ENCODE measurements at places on chromosomes 12 and 14.

- DNase-seq: no peak
These were observed 2.3 kb downstream of the TULP3 start for GRCh38 chr12:2893007-2893406.

DNA sequence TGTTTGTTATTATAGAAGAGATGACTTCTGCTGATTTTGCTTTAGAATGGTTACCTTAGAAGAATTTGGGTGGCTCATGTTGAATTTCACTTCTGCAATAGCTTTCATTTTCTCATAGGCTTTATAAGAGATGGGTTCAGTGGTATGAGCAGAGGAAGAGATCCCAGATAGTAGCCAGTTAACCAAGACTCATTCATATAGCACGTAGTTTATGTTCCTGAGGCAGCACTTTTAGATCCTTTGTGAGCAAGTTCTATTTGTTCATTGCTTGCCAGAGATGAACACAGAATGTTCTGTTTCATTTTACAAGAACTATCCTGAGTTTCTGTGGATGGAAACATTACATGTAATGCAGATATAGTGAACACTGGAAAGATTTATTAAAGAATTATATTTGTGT is 32.2 kb downstream of the RAB21 start:
- no peak for DNase-seq

- no peak for DNase-seq
These were observed 90.0 kb downstream of the ANO6 start for GRCh38 chr12:45305907-45306306.

DNA sequence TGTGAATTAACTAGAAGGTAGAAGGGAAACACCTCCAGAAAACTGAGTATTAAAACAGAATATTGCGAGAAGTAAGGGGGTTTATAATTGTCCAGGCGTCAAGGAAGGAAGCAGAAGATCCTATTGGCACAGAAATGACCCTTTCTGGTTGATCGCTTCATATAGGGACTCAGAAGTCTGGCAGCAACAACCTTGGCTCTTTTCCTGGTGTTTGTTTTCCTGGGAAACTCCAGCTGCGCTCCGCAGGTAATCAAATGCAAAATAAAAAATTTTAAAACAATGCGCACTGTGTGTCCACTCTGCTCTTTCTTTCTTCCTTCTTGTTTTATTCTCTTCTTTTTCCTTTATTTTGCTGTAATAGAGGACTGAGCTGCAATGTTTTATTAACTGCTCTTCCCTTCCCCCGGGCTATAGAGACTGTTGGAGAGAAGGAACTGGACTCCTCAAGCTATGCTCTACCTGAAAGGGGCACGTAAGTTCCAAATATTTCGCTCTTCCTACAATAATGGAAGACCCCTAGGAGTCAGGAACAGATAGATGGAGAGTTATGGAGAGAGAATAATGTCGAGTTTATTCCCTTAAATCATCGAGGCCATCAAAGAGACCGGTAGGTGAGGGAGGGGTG is 737 bp downstream of the SPX start:
- DNase-seq: no peak

- DNase-seq: peak; percentile 3
These were observed 216.0 kb upstream of the DAAM1 start for GRCh38 chr14:58972233-58973017.

DNA sequence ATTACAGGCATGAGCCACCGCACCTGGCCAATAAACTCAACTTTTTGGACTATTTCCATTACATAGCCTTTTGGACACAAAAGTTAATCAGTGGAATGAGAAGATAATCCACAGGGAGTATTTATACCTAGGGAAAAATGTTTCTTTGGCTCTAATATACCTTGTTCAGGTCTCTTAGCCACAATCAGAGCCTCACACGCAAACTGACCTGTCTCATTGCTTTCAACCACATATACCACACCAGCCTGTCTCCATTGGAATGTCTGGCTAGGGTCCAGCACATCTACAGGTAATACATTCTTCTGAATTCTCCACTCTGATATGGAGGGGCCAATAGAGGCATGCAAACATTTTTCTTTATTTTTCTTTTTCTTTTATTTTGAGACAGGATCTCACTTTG is 3.8 kb upstream of the RBMS2 start:
- DNase-seq: no peak

DNA sequence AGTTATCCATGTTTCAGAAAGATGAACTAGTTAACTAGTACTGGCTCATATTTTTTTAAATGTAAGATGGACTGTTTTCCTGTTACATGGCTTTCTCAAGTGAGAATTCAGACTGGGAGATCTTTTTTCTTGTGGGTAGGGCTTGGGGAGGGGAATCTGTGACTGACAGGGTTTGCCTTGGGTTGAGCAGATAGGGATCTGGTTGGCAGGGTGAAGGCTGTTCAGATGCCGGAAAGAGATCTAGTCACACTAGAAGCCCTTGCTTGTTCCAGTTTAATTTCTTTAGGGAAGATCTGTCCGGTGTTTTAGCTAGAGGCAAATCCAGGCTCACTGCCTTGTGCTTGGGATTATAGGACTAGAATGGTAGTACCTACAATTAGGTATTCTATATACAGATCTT is 63.2 kb downstream of the FBXO33 start:
- no peak for DNase-seq

Data from HL-60 (cell line).